Stimulated activated CD4-positive, alpha-beta T cell treated with anti-CD3 and anti-CD28 coated beads, Interleukin-15, amount 100 ng/mL, for 1 hour (primary cell): ENCODE measurements at places on chromosomes 11 and 22.

DNA sequence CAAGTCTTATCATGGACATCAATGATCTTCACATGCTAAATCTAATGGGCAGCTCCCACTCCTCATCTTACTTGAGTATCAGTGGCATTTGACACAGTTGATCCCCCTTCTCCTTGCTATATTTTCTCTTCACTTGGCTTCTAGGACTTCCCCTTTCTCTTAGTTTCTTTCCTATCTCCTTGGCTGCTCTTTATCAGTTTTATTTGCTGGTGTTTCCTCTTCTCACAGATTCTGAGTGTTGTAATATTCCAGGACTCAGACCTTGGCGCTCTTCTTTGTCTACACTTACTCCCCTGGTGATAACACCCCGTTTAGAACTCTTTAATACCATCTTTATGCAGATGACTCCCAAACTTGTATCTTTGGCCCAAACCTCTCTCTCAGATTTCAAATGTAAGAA is 33.9 kb upstream of the RASSF10 start:
- DNase-seq = no peak

- no peak for DNase-seq
Measured at GRCh38 chr11:86938900-86939880, 16.0 kb downstream of the FZD4 start.

GRCh38 chr22:26889802-26890201 is 232.4 kb downstream of the MIAT start:
- DNase-seq = no peak

- DNase-seq = no peak
Measured at GRCh38 chr11:128412847-128413791, 174.2 kb downstream of the ETS1 start.

DNA sequence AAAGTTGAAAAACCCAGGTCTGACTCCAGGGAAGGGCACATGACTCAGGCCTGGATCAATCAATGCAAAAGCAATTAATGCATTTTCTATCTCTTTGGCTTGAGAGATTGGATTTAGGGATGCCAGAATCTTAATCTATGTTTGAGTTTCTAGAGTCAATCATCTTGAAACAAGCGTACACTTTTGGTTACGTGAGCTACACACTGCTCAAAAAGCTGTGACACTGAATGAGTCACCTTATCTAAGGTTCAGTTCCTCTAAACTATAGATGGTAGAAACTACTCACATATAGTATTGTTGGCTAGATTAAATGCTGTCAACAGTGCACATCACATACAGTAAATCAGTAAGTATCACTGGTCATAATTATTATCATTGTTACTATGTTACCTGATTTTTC is 24.2 kb downstream of the MRE11 start:
- DNase-seq = no peak

DNA sequence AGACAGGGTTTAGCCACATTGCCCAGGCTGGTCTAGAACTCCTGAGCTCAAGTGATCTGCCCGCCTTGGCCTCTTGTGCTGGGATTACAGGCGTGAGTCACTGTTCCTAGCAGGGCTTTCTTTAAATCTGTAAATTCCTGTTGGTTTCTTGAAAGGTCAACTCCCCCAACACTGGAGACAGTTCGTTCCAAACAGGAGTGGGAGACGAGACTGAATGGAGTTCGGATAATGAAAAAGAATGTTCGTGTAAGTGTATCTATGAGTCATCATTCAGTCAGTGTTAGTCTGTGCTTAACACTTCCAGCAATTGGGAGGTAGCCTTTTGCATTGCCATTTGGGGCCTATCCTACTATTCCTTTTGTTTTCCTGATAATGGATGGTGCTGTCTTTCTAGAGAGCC is 10.0 kb upstream of the BACE1-AS start:
- no peak for DNase-seq

DNA sequence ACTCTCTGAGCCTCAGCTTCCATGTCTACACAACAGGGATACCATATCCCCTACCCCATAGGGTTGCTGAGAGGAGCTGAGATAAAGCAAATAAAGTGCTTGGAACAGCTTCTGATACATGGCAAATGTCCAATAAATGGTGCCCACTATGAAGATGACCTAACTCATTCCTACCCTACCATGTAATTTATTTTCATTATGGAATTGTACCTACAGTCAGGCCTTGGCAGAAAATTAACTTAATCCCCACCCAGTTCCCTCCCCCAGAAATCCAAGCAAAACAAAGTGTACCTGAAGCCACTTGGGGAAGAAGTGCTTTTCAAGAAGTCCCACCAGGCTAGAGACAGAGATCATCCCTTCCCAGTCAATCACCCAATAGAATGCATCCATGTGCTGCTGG is 10.8 kb downstream of the SRRD start:
- no peak for DNase-seq

DNA sequence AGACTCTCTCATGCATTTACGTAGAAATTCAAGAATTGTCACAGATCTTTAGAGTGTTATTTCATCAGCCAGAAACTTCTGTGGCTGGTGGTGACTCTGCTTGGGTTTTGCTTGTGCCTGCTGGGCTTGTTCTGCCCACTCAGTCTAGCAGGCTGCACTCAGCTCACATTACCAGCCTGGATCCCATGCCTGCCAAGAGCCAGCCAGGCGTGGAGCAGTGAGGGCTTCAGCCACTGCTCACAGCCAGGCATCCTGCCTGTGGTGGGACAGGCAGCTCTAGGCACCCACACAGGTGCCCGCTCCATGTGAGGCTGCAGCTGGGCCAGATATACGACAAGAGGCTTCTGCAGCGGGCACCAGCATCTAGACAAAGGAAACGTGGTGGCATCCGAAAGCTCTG is 1213.3 kb upstream of the RAG2 start:
- DNase-seq = no peak

DNA sequence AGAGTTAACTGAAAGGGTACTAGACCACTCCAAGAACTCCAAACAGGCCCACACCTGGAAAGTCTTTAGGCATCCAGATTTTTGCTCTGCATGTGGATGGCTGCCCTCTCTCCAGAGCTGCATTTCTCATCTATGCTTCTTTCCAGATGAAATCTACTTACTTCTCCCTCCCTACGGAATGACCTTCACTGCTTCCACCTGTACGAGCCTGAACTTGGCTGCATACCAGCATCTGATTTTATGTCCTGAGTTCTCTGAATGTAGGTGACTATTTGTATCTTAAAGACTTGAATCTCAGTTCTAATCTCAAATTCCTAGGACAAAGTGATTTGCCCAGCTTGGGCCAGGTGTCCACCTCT is 13.3 kb downstream of the CELF1 start:
- no peak for DNase-seq

- peak; percentile 24 for DNase-seq
Measured at GRCh38 chr11:130068986-130069658, 572 bp upstream of the APLP2 start.

DNA sequence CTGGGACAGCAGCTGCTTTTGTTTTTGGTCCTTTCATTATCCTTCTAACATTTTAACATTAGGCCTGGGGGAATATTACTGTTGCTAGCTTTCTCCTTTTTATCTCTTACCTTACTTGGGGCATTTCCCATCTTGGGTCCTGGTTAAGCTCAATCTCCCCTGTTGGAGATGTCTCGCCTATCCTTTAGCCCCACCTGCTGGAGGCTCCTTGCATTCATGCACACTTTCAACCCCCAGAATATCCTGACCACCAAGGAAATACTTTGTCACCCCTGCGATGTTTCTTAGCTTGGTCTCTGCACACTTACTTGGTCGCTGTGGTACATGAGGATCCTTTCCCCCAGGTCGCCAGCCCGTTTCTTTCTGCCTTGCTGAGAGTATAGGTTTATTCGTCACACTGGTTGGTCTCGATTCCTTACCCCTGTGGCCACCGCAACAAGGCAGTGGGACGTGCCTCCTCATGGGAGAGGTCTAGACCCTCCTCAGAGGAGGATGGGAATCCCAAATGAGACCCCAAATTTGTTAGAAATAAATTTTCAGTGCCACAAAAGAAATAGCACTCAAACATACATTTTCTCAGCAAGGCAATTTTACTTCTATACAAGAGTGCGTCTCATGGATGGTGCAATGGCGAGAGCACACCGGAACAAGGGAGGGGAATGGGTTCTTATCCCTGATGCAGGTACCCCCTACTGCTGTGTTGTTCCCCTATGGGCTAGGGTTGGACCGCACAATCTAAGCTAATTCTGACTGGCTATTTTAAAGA is 5.4 kb upstream of the TXN2 start:
- DNase-seq = peak; percentile 25

DNA sequence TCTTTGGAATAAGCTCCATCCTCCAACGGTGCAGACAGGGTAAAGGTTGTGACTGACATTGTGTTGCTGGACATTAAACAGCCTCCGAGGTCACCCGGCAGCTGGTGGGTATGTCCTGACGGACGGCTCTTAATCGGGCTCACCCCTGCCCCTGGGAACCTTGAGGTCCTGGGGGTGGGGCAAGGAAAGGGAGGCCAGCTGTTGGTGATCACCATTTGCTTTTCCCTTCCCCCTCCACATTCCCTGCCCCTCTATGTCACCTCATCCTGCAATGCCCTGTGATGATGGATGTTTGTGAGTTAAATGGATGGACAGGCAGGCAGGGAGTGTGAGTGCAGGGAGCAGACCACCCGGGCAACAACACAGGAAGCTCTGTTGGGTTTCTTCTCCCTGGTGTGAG is 26.3 kb downstream of the APLNR start:
- DNase-seq = no peak

DNA sequence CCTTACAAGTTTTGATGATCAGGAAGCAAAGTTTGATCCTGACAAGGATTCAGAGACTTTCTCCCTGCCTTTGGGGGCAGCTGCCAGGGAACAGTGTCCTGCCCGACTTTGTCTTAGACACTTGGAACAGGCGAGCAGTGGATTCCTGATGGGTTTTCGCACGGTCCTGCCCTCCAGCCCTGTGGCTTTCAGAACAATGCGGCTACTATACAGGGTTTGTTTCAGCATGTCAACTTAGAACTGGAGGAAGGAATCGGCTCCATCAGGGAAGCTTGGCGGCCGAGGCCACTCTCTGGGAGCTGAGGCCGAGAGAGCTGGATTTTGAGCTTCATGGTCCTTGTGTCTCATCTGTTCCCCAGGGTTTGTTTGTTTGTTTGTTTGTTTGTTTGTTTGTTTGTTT is 11.5 kb downstream of the ANO1 start:
- DNase-seq = no peak

DNA sequence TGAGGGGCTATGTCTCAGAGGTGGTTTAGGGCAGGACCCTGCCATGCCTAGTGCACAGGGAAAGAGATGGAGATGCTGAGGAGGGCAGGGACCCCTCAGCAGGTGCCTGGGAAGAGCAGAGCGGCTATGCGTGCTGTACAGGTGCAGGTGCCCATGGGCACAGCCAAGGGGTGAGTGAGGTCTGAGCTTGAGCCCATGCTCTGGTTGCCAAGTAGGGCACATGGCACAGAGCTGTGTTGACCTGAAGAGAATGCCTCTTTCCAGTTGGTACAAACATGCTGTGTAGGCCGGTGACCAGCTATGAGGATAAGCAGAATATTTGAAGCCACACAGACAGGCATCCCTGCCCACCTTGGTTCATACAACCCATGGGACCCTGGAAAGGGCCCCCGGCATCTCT is 65.8 kb upstream of the NECTIN1 start:
- no peak for DNase-seq

GRCh38 chr11:2798951-2799761 is 86.4 kb downstream of the CDKN1C start:
- DNase-seq = no peak

DNA sequence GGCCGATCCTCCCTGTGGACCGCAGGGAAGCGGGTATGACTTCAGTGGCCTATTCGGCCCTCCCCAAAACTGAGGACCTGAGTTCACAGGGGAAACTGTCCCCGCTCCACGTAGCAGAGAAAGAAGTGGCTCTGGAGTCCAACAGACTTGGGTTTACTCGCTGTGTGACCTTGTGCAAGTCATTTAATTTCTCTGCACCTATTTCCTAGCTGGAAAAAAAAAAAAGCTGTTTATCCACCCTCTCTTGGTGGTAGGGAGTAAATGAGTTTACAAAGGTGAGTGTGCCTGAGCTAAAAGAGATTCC is 2.2 kb downstream of the SPON1 start:
- DNase-seq = no peak

DNA sequence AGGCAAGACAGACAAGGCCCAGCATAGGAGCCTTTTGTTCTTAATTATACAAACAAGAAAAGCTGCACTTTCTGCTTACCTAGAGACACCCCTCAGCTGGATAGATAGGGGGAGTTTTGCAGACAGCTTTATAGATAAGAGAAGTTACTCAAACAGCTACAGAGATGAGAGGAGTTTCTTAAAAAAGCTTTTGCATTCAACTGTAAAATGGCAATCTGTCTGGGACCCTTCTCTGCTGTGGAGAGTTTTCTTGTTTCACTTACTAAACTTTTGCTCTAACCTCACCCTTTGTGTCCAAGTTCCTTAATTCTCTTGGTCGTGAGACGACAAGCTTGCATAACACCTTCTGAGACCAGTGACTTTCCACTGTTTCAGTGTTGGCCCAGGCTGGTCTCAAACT is 103.8 kb upstream of the CHORDC1 start:
- DNase-seq = no peak

DNA sequence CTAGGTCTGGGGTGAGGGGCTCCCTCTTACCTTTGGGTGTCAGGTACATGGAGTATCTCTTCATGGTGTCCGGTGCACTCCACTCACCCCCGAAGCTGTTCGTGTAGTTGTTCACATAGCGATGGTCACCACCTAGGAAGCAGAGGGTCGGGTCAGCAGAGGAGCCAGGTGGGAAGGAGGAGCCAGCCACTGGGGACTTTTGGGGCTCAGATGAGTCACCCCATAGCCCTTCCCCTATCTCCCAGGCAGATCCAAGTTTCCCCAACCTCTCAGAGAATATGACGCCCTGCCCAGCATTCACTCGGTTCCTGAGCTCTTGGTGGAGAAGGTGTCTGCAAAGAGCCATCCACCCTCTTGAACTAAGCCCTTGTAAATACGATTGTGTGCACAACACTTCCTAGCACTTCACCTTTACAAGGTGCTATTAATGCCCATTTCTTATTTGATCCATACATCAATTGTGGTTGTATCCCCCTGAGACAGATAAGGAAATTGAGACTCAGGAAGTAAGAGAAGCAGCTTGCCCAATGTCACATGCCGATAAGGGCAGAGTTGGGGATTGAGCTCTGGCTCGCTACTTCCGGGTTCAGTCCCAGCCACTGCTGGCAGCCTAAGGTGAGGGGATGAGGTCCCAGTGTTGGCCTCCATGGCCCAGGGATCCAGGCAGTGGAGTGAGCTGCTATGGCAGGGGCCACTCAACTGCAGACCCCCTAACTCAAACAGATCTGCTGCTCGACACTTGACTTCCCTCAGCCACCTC is 14.8 kb downstream of the TRIM29 start:
- no peak for DNase-seq

DNA sequence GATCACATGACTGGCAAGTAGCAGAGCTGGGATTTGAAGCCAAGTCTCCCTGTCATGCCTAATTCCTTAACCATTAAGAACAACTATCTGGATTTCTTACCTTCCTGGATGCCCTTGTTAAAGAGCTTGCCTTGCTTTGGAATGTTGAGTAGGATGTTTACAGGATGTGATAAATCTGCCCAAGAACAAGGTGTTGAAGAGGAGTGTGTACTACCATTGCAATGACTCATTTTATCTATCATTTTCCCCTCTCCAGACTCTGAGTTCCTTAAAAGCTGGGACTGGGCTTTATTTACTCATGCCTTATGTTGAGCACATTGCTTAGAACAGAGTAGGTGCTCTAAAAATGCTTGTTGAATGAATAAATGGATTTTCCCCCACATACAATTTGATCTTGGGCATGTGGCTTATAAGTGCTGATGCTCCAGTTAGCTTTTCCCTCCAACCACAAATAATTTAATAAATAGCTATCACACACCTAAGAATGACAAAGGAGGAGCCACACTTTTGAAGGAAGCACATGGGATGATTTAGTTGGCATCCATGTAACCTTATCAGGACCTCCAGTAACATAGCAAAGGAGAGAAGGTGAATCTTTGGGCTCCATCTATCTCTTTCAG is 268.6 kb upstream of the SESN3 start:
- DNase-seq = no peak
